CD4-positive, alpha-beta T cell treated with Interleukin-1 beta for 1 hour (primary cell): ENCODE measurements at places on chromosomes 1 and 21.

DNA sequence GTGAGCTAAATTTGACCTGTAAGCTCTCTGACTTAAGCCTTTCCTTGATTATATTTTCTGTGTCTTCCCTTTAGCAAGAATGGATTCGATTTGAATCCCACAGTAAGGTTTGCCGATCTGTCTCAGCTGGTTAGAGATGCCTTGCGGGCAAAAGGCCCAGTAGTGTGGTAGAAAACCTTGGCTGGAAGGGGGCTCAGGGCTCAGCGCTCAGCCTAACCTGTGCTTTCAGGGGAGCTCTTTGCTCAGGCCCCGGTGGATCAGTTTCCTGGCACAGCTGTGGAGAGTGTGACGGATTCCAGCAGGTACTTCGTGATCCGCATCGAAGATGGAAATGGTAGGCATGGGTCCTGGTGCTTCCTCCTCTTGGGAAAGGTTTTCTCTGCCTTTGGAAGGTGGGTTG is 7.1 kb downstream of the NECAP2 start:
- DNase-seq: no peak

- peak; percentile 68 for DNase-seq
These were observed at the start of gene AIM2 for GRCh38 chr1:159076438-159077119. Gene AIM2, minus strand, starts transcription at chr1:159076766. Its CDS starts 3,267 bp downstream, at chr1:159073499.

- peak; percentile 27 for DNase-seq
These were observed 180.3 kb downstream of the DISC1 start for GRCh38 chr1:231806623-231807495.

DNA sequence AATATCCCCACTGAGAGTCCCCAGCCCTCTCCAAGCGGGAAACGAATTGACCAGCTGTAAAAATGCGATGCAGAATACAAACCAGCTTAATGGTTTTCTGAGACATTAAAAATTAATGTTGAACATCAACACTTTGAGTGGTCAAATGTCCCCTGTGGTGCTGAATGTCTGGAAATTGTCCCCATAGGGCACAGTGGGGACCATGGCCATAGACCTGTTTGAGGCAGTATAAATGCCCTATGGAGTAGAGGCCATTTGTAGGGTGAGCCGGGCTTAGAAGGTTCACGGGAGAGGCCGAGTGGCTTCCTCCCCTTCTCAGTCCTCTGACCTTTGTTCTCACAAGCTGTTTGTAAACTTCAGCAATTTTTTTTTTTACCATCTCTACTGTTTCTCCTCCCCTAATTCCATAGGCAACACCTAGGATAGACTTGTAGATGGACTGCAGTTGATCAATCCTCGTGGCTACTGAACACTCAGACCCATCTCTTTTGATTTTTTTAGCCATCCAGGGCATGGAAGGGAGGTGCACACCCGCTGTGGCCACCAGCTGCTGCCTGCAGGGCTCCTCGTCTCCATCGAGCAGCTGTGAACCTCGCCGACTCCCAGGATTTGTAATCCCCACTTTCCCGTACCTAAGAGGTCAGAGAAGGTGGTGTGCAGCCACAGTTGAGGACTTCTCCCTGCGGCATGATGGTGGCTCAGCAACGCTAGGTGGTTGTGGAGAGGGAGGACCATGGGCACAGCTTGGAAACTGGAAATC is 41.0 kb downstream of the KAZN start:
- no peak for DNase-seq

DNA sequence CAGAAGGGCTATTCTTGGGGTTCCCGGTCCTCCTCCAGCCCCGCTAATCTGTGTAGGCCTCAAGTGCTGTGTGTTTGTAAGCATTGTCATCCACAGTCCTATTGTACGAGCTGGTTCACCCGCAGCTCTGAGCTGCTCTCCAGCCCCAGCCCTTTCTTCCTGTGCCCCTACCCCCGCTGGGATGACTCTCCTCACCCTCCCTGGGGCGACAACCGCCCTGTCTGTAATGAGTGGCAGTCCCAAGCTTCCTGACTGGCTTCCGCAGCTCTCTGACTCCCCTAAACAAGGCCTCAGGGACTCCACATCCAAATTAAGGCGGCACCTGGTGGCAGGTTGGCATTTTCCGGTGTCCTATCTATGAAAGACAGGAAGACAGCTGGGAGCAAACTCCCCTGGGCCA is 45.8 kb downstream of the TFF3 start:
- no peak for DNase-seq

GRCh38 chr1:206904423-206905142 is 7.3 kb downstream of the IL24 start:
- no peak for DNase-seq

DNA sequence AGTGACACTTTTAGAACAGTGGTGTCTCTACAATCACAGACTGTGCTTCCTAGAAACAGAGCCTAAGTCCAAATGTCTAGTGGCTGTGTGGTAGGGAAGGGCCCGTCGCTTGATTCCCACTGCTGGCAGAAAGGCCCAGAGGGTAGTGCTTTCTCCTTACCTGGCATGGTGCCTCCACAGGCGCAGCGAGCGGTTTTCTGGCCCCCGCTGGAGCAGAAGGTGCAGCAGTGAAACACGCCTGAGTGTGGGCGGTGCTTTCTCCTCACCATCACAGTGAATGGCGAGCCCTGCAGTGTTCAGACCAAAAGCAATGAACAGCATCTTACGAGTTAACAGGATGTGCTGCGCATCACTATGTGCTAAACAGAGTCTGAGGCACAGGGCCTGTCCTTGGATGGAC is 8.3 kb downstream of the TRIM45 start:
- DNase-seq: no peak
